ENCODE measurements at places on chromosomes 1 and 21.

- DNase-seq: peak; percentile 61
Measured at GRCh38 chr1:201591981-201592380, 53.1 kb downstream of the NAV1 start.

GRCh38 chr1:112904831-112905261 lies 51.1 kb downstream of the SLC16A1 start:
- peak; percentile 53 for DNase-seq

- no peak for DNase-seq
Measured at GRCh38 chr1:172993640-172994039, 57.1 kb downstream of the TNFSF18 start.

DNA sequence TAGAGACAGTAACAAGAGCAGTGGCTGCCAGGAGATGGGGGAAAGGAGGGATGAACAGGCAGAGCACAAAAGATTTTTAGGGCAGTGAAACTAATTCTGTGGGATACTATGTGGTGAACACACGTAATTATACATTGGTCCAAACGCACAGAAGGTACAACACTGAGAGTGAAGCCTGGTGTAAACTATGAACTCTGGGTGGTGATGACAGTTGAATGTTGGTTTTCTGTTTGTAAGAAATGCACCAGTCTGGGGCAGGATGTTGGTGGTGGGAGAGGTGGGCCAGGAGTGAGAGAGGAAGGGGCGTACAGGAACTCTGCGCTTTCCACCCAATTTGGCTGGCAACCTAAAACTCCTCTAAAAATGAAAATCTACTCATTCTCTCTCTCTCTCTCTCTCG lies 50.2 kb upstream of the TIAM1 start:
- no peak for DNase-seq

DNA sequence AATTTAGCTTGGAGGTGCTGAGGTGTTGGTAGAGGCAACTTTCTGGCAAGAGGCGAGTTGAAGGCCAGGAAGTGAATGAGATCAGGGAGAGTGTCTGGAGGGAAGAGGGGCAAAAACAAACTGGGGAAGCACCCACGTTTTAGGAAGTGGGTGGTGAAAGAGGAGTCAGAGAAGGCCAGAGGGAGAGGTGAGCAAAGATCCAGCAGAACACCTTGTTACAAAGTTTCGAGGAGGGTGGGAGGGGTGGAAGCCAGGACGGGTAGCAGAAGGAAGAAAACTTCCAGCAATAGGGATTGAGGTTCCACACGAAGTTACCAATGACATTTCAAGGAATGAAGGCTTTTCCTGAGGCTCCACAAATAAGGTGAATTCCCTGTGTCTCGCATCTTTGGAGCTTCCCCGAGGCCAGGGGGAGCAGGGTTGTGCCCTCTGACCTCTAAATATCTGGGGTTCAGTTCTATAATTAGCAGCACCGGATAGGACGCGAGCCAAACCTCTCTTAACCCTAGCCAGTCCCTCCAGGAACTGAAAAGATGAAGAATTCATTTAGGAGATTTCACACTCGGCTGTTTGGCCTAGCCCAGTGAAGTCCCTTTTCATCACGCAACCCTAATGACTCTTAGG lies 578 bp upstream of the SESN2 start:
- peak; percentile 22 for DNase-seq
